Kasumi-1 (cell line): ENCODE measurements at places on chromosomes 11 and 22.

DNA sequence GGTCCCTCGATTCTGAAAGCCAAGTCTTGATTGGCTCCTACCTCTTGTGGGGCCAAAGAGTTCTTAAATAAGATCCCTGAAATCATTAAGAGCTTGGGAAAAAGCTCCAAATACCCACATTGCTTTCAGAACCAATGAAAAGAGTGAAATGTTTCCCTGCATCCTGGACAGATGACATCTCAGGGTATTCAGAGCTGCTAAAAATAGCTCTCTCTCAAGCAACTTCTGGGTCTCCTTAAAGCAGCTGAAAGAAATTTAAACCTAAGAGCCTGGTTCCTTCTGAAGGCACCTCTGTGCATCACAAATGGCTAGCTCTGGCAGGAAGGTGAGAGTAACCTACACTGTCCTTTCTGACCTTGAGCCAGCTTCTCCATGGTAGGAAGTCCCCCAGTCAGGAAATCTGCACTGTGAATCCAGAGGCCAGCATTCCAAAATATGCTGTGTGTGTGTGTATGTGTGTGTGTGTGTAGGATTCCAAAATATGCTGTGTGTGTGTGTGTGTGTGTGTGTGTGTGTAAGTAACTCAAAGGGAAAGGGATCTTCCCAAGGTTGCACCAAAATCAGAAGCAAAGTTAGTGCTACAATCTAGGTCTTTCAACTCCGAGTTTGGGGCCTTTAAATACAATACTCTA is 50.1 kb downstream of the RELT start:
- DNase-seq, result no peak

DNA sequence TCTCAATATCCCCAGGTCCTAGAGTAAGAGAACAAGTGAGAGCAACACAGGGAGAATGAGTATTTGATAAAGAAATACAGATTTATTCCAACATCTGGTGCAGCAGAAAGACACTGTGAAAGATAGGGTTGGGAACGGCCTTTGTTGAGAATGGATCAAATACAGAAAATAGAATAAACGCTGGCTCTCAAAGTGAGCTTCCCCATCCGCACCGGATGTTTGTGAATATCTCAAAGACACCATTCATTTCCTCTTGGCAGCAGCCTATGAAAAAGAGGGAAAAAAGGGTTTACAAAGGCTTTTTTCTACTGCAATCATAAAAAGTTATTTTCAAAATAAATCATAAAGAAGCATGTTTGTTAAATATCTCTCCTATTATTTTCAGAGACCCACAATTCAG is 279.3 kb downstream of the CASP12 start:
- DNase-seq, result no peak

GRCh38 chr11:72347691-72348090 is 86.6 kb downstream of the CLPB start:
- DNase-seq, result no peak

- no peak for DNase-seq
These were observed 6.1 kb upstream of the CD82 start for GRCh38 chr11:44559207-44559939.

DNA sequence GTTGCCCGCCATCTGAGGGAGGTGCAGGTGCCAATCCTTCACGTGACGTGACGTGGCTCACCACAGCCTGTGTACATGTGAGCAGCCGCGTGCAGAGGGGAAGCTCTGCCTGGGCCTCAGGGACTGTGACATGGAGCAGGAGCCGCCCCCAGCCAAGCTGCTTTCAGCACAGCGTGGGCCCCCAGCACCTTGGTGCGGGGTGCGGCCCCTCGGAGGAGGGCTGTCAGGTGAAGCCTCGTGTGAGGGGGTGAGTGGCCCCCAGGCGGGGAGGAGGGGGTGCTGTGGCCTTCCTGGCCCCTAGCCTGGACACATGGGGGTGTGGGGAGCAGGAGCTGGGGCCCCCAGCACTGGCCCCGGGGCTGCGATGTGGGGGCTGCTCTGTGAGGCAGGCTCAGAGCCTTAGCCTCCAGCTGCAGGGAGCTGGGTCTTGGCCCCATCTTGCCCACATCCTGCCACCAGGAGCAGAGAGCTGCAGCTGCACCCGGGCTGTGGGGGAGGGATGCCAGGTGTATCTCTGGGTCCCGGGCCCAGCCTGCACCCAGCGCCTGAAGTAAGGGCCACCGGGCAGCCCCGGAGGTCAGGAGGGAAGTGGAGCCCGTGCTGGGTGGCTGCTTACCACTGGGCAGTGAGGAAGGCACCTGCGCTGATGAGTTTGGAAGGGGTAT is at the start of gene ADORA2A:
ADORA2A (plus strand) TSS at position 100 of the 665 bp plus-strand sequence. CDS start 5,806 bp downstream, outside the sequence.
- peak; percentile 18 for DNase-seq

GRCh38 chr22:37684803-37685615 is 1.1 kb upstream of the NOL12 start:
- DNase-seq, result no peak

GRCh38 chr11:119403021-119403420 is 20.0 kb downstream of the THY1 start:
- no peak for DNase-seq

DNA sequence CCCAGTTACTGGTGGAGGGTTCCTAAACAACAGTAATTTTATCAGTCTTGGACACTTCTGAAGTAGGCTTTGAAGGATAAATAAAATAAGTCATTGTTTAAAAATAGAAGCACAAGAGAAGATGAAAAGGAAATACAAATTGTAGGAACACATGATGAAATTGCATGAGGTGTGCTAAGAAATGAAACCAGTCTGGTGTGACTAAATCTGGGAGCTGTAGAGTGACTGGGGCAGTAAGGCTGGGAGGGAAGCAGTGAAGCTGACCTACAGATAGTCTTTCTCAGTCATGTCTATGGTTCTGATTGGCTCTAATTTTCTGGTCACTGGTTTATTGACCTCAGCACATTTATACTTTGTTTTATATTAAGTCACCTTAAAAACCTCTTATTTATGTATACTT is 139.1 kb downstream of the SLC17A6 start:
- DNase-seq, result no peak

DNA sequence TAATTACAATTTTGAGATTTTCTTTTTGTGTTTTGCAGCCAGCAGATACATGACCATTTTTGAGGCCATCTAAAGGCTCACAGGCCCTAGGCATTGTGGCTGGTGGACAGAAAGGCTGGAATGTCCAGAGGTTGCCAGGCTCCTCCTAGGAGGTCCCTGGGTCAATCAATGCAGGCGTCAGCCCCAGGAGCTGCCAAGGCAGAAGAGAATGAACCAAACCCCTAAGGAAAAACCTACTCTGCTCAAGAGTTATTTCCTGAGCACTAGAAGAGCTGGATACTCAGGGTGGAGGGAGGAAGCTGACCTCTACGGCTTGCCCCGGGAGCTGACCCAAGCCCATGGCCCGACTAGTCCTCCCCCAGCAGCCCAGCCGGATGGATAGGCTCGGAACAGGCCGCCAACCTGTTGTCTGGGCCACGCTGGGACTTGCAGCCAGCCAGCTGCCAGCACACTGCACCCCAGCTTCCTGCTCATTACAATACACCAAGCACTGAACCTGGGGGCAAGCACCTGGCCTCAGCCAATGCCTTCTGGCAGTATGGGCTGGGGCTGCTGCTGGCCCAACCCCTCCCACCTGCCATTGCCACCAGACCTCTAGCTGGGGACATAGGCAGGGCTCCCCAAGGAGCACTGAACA is 5.7 kb upstream of the SCGB1A1 start:
- DNase-seq, result no peak

- no peak for DNase-seq
These were observed 1190.4 kb downstream of the BRD1 start for GRCh38 chr22:48637231-48637630.

DNA sequence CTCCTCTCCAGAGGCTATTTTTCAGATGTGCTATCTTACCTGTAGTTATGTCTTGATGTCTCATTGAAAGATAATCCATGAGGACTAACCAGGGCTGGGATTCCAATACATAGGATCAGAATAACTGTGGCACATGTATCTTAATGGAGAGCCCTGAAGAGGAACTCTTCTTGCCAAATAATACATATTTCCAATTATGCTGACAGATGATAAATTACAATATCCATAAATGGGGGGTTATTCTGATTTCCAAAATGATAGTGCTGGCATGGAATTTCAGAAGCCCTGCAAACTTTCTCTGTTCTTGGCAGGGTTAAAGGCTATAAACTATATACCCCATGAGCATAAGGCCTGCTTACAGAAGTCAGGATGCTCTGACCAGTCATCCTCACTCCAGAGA is 154.2 kb downstream of the ATG16L2 start:
- no peak for DNase-seq

DNA sequence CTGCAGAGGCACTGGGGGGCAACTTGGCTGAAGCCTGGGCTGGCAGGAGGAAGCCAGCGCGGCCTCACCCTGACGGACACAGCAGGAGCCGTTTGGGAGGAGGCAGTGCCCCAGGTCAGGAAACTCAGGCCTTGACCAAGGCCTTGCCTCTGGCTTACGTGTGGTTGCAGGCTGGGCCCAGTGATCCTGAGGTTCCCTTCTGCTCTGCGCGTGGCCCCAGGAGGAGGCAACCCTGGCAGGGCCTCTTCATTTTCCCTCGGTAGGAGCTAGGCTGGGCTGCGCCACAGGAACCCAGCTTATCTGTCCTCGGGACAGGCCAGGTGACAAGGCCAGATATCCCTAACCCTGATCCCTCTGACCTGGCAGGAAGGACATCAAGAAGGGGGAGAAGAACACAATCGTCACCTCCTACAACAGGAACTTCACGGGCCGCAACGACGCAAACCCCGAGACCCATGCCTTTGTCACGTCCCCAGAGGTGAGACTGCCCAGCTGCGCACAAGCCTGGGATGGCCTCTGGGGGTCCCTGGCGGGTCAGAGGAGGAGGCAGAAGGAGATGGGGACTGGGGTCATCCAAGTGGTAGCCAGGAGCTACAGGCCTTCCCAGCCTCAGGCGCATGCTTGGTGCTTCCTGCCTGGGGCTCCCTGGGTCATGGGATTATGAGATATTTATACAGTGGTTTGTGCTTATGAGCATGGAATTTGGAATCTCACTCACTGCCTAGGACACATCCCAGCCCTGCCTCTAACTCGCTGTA is 20.6 kb downstream of the POLR3H start:
- no peak for DNase-seq

GRCh38 chr11:119335091-119335654 is 846 bp downstream of the RNF26 start:
- no peak for DNase-seq

GRCh38 chr22:23824476-23825245 is 14.1 kb downstream of the DERL3 start:
- DNase-seq, result no peak

DNA sequence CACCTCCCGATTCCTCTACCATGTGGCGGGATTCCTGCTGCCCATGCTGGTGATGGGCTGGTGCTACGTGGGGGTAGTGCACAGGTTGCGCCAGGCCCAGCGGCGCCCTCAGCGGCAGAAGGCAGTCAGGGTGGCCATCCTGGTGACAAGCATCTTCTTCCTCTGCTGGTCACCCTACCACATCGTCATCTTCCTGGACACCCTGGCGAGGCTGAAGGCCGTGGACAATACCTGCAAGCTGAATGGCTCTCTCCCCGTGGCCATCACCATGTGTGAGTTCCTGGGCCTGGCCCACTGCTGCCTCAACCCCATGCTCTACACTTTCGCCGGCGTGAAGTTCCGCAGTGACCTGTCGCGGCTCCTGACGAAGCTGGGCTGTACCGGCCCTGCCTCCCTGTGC is 10.5 kb downstream of the CXCR5 start:
- DNase-seq, result no peak

DNA sequence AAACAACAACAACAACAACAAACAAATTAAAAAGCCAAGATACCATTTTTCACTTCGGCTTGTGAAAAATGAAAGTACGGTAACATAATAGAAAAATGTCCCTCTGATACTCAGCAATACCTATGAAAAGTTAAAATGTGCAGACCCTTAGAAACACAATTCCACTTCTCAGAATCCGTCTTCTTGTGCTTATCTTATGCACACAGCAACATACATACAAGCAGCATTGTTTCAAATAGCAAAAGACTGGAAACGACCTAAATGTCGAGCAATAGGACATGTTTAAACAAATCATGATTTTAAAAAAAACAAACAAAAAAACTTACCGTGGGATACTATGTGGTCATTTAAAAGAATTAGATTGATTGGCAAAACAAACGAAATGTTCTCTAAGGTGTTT is 26.5 kb downstream of the RBFOX2 start:
- no peak for DNase-seq

DNA sequence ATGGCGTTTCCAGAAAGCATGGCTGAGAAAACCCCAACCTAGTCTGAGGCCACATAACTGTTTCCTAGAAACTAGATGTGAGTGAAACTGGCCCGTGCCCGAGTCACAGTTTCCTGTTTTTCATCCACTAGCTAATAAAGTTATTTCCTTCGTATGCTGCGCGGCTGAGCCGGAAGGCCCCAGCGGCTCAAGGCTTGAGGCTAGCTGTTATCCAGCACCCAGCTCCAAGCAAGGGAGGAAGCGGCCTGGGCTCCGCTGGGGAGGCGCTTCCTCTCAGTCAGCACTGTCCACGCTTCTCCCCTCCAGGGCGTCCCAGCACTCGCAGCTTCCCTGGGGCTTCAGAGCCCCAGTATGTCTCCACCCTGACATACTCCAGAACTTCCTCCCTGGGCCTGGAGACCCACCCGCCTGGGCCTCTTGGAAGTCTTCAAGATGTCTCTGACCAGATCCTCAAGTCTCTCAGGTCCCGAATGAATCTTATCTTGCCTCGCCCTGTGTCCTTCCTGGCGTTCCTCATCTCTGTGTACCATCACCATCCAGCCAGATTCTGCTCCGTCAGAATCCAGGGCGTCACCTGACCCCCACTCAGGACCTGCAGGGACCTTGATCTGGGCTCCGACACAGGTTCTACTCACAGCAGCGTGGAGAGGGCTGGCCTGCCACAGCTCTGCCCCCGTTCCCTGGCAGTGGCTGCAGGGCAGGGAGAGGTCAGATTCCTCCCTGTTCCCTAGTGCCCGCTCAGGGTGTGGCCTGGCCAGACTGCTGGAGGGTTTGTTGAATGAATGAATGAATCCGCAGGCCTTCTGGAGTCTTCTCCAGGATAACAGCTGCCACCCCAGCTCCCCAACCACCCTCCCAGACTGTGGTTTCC is 81.9 kb downstream of the LRRC32 start:
- peak; percentile 94 for DNase-seq

GRCh38 chr11:69866648-69867047 is 47.4 kb upstream of the FGF3 start:
- no peak for DNase-seq

DNA sequence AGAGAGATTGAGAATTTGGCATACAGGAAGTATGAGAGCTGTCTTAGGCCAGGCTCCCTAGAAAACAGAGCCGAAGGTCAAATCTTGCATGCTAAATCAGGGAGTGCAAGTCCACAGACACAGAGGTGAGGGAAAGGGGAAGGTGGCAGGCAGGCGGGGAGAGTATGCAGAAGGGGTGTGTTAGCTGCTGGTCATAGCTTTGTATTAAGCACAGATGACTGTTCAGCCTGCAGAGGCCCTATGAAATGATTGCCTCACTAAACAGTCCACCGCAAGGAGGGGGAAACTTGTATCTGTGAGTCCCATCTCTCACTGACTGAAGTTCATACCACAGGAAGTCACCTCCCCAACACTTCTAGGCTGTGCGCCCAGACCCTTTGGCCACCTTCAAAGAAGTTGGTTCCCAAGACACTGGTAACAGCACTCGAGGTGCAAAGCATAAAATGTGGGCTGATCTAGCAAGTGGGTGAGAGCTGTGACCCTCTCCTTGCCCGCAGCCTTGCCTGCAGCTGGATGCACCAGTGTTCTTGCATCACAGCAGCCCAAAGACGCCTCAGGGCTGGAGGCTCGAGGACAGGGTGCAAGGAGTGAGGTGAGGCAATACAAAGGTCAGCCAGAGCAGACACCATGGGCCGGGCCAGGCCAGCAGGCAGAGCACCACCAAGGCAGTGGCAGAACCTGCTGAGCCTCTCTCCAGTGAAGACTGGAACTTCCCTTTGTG is 115.3 kb upstream of the TBCEL start:
- peak; percentile 8 for DNase-seq
